ENCODE measurements at places on chromosomes 11 and 22.

DNA sequence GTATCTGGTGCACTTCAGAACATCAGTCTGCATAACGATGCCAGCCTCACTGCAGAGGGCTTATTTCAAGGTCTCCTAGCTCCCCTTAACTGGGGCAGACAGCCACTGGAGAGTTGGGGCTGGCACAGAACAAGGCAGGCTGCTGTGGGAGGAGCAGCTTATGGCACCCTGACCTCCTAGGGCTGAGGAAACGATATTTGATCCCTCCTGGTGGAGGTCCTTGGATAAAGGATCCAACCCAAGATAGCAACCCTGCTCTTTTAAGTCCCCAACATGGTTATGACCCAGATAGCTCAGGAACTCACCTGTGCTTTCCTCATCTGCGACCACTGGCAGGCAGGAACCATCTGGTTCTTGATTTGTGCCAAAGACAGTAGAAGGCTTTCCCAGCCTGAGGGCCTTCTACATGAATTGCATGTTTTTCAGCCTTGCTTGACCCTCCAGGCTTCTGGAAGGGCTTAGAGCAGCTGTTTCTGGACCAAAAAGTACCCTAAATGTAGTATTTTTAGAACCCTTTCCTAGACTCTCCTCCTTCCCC lies 2.8 kb downstream of the TMEM109 start:
- no peak for DNase-seq

DNA sequence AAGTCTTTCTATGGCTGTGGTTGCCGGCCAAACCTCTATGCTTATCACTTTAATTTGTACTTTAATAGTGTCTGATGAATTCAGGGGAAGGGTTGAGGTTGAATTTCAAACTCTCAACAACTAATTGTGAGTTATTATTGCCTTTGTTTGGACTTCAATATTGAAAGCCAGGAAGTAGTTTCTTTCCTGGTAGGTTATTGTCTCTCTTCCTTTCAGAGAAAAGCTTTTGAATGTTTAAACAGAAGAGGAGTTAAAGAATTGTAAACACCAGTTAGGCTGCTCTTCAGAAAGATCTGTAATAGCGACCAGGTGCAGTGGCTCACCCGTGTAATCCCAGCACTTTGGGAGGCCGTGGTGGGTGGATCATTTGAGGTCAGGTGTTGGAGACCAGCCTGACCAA lies 22.2 kb downstream of the NNMT start:
- peak; percentile 91 for DNase-seq

GRCh38 chr11:118232659-118233058 lies 7.8 kb upstream of the JAML start:
- DNase-seq = no peak

- no peak for DNase-seq
These were observed 170.4 kb upstream of the CTSC start for GRCh38 chr11:88507771-88508417.

DNA sequence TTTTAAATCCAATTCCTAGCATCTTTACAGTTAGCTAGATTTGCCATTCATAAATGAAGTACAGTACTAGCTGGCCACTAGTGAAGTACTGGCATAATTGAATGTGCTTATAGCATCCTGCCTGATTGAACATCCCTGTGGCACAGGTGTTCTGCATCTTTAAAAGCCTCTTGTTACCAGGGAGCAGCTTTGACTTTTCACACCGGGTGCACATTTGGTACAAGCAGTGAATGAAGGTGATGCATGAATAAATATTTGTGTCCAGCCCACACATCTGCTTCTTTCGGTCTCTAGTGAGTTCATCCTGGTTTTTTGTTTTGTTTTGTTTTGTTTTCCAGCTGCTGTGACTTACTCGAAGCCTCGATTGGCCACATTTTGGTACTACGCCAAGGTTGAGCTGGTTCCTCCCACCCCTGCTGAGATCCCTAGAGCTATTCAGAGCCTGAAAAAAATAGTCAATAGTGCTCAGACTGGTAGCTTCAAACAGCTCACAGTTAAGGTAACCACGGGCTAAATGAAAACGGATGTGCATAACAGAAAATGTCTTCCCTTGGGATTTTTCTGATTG lies 5.3 kb downstream of the ATP5MG start:
- peak; percentile 89 for DNase-seq

- DNase-seq = no peak
These were observed 640.9 kb downstream of the BRD1 start for GRCh38 chr22:49186762-49187161.

DNA sequence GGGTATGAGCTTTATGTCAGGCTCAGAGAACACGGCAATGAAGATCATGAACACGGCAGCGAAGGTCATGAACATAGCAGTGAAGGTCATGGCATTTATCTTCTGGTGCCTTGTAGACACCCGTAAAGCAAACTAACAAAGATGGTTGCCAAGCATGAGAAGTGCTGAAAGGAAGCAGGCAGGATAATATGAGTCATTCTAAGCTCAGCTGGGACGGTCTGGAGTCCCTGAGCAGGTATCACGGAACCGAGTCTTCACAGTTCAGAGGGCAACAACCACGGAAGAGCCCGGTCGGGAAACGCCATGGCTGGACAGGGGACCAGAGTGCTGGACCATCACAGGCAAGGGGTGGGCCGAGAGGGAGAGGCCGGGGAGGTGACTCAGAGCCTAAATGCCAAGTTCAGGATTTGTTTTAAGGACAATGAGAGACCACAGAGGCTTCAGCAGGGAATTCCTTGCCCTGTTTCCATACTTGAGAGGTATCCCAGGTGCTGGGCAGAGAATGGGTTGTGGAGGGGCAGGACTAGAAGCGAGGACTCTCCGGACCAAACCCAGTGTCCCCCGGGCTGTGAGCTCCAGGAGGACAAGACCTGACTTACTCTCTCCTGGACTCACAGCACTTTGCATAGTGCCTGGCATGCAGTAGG lies 13.1 kb upstream of the MS4A10 start:
- no peak for DNase-seq

GRCh38 chr11:120969993-120970392 lies 53.9 kb upstream of the TBCEL start:
- no peak for DNase-seq

- DNase-seq = peak; percentile 93
These were observed at the start of gene ASRGL1 for GRCh38 chr11:62337303-62338181. Gene ASRGL1 (plus strand): TSS chr11:62337448. CDS start chr11:62337978, 530 bp downstream.

GRCh38 chr11:60377401-60378136 lies 763 bp upstream of the MS4A7 start:
- DNase-seq = no peak

- DNase-seq = no peak
These were observed 20.9 kb downstream of the OR5J2 start for GRCh38 chr11:56197367-56197766.
